ENCODE measurements at places on chromosomes 3 and 15.

DNA sequence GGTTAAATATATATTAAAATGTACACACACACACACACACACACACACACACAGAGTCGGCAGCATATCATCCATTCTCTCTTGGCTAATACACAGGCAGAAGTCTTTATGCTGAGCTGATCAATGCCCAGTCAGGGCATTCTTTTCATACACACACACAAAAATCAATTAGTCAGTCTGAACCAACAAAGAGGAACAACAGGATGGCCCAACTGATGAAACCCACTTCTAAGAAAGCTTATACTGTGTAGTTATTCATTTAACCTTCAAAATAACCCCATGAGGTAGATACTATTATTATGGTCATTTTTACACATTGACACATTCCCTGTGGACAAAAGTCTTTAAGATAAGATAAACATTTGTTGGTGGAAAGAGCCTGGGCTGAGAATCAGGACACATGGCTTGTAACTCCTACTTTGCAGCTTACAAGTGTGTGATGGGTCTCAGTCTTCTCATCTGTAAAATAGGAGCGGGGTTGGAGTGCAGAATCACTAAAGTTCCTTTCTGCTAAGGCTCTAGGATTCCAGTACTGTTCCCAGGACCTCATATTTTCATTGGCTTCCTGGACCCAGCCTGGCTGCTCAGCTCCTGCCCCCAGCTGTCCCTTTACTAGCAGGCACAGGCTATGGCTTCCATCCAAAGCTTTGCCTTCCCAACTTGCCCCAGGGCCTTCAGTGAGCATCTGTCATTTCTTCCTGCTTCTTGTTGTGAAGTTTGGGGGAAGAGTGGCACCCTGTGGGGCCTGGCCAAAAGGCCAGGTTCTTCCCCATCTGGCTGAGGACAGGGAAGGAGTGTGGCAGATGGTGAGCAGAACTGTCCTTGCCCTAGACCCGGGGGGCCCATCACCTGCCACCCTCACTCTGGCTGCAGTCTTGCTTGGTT is 27.2 kb upstream of the GLCE start:
- DNase-seq, result peak; percentile 31

GRCh38 chr3:119856695-119857094 is 74.8 kb downstream of the NR1I2 start:
- DNase-seq, result no peak

DNA sequence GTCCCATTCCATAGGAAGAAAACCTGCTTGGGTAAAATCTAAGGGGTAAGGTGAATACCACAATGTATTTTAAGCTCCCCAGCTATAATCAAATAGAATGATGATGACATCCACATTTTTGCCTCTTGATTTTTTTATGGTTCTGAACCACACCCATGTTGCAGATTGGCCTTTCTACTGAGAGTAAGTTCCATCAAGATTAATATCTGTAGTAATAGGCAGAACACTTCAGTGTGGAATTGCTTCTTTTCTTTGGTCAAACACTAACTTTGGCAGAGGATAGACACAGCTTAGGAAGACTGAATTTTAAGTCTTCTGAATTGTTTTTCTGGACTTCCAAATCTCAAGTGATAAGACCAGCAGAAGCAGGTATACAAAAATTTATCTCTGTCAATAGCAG is 27.0 kb downstream of the PLS1 start:
- no peak for DNase-seq

GRCh38 chr3:113249601-113250000 is 38.2 kb downstream of the BOC start:
- DNase-seq, result no peak

Data from muscle of back (tissue), 13 donors.